Stimulated activated CD8-positive, alpha-beta memory T cell treated with anti-CD3 and anti-CD28 coated beads, Interleukin-15, amount 100 ng/mL, for 24 hours (primary cell): ENCODE measurements at places on chromosomes 11 and 22.

- peak; percentile 56 for DNase-seq
Observed at GRCh38 chr11:61897387-61898246, 6.3 kb upstream of the FADS3 start.

DNA sequence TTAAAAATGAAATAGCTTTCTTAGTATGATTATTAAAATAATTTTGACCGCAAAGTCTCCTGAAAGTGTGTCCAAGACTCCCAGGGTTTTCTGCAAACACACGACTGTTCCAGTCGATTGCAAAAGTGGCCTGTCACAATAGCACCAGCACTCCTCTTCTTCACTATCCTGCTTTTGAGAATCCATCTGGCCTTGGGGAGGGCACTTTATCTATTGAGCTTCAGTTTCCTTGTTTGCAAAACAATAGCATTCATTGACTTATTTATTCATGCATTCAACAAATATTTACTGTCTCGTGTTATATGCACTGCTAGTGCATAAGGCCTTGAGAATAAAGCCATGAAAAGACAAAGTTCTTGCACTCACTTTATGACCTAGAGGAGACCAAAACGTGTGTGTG lies 96.2 kb upstream of the NTM start:
- DNase-seq: no peak

DNA sequence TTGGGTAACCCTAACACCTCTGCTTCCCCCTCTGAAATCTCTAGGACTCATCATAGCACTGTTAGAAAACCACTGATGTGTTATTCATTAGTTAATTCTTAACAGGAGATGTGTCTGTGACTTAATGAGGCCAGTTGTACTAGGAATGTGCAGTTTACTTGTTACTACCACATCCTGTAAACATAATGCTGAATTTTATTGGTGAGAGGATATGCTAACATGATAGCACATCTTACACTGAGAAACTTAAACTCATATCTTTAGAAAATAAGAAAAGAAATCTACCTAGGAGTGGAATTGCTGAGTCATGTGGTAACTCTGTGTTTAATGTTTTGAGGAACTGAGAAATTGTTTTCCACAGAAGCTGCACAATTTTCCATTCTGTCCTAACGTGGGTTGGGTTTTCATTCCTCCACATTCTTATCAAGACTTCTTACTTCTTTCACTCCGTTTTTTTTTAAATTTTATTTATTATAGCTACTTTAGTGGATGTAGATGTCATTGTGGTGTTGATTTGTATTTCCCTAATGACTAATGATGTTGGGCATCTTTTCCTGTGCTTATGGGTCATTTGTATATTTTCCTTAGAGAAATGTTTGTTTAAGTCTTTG lies 33.7 kb downstream of the RNF121 start:
- DNase-seq: no peak

GRCh38 chr11:79438631-79439409 lies 2.0 kb downstream of the TENM4 start:
- DNase-seq: no peak
